ENCODE measurements at places on chromosomes 16 and 17. TPM values are rescaled to one million over a fixed set of nuclear protein-coding genes. Genes with fewer than 3 reads are reported as not detected.
A peak's percentile ranks its signal among the peaks of the same experiment; 100 is the strongest.

DNA sequence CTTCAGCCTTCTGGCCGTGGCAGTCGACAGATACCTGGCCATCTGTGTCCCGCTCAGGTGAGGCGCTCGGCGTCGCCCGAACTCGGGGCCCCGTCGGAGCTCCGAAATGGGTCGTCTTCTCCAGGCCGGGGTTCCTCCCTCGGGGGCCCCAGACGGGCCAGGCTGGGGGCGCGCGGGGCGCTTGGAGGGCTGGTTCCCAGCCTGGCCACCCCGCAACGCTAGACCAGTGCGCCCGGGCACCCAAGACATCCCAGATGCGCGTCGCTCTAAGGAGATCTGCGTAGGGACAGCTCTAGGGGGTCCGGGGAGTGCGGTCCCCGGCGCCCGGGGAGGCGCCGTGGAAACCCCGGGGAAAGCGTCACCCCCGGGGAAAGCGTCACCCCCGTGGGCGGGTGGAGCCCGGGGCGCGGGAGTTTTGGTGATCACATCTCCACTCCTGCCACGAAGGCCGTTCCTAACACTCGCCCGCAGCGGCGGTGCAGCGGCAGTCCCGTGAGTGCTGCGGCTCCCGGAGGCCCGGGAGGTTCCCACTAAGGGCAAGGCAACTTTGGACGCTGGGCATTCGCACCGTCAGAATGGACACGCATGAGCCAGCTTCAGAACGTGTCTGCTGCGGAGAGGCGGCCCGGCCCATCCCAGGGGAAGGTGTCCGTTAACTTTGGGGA, 729 bp downstream of the ADORA2B start:
- no peak for DNase-seq

DNA sequence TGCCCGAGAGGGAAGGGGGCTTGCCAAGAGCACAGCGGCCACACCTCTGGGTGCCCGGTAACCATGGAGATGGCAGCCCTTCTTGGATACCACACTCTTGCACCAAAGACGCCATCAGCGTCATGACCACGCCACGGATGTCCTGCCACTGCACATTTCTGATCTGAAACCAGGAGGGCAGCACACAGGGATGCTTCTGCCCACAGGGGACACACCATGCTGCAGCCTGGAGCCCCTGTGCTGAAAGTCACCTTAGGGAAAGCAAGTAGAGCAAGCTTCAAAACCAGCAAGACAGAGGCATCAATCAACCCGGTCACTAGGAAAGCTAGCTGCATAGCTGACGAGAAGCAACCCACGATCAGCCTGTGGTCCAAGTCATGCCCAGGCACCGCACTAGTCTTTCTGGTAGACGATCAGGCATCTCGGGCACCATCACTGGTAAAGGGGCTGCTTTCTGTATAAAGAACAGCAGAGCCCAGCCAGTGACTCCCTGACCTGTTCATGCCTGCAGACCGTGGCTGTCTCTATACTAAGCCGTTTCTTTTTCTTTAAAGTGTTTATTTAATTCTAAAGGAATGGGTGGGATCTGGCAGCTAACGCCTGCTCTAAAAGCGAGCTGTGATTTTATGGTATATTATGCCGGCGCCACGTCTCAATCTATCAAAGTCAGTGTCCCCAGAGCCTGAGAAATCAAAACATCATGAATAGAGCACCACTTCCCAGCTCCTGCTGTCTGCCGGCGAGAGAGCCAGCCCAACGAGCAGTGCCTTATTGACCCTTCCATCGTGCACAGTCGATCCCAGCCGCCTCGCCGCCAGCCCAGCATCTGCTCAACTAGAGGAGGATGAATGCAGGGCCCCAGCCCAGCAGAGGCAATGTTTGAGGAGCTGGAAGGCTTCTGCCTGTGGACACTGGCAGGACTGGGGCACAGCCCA, 244.7 kb downstream of the RBFOX3 start:
- DNase-seq, result no peak

GRCh38 chr17:36877771-36878170, 59.5 kb upstream of the LHX1 start:
- no peak for DNase-seq

DNA sequence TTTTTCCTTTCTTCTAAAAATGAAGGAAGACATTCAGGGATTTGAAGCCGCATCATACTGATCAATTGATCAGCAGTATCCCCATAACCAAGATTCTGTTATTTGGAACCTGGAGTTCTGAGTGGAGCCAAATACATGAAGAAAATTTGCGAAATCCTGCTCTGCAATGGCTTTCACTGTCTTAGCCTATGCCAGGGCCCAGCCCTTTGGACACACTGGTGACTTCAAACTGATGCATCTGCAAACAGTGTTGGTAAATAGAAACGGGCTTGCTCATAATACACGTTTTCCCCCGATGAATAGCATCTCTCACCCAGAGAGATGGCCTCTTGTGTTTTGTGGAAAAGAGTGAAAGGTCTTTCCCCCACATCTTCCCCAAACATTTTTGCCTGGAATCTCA, 87.6 kb upstream of the TOX3 start:
- no peak for DNase-seq

DNA sequence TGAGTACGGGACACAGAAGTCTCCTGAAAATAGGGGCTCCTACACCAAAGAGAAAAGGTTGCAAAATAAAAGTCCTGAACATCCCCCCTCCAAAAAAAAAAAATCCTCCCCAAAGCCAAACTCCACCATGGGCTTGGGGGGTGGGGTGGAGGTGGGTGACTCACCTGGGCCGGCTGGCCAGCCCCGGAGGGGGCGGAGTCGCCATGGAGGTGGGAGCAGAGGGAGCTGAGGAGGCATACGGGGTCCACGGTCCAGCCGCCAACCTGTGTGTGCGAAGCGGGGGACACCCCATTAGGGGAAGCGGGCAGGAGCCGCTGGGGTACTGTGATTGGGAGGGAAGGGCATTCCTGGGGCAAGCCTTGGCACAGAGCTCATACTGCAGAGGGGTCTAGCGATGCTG, 31.0 kb downstream of the SRCIN1 start:
- DNase-seq, result no peak

DNA sequence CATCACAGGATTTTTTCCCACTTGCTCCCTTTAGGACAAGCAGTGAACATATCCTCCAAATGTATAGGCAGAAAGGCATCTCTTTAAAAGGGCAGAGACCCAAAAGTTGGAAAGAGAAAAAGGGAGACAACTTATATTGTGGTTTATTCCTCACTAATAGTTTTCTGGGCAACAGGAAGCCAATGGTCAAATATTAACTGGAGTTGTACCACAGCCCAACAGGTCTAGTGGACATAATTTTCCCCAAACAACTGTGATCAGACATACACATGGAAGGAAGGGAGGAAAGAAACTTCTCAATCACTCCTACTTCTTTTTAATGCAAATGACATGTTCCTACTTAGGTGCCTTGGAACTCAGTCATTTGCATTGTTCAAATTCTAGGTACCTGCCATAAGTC, 78.4 kb downstream of the SOX9 start:
- no peak for DNase-seq

GRCh38 chr17:74861662-74862107, 2.0 kb upstream of the GRIN2C start:
- DNase-seq, result no peak

The HLF gene
- total RNA-seq, result 2.4 TPM

- DNase-seq, result no peak
Measured at GRCh38 chr17:48373130-48373830, 56.7 kb downstream of the SKAP1 start.

DNA sequence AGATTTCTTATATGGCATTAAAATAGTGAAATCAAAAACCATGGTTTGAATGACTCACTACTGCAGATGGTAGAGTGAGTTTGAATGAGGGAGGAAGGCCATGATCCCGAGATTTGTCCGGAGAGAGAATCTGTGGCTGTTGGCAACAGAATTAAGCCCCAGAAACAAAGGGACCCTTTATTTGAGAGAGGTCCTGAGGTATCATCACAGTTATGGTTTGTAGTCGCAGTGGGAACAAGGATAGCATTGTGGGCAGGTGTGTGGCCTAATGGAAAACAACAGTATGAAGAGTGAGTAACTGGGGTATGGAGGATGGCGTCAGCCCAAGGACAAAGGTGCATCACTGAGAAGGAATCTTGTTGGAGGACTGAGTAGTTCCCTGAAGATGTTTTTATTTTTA, 8.5 kb upstream of the ZFP3 start:
- DNase-seq, result peak; percentile 39

The KRTAP4-1 gene
- total RNA-seq, result not detected

The SDR42E1 gene
- total RNA-seq, result 1.1 TPM

The SULT1A2 gene
- total RNA-seq, result not detected

The TNFSF13 gene
- total RNA-seq, result 0.41 TPM

The NEUROD2 gene
- 0.20 TPM for total RNA-seq

- no peak for DNase-seq
Measured at GRCh38 chr16:2902337-2903130, 9.2 kb upstream of the FLYWCH1 start.

DNA sequence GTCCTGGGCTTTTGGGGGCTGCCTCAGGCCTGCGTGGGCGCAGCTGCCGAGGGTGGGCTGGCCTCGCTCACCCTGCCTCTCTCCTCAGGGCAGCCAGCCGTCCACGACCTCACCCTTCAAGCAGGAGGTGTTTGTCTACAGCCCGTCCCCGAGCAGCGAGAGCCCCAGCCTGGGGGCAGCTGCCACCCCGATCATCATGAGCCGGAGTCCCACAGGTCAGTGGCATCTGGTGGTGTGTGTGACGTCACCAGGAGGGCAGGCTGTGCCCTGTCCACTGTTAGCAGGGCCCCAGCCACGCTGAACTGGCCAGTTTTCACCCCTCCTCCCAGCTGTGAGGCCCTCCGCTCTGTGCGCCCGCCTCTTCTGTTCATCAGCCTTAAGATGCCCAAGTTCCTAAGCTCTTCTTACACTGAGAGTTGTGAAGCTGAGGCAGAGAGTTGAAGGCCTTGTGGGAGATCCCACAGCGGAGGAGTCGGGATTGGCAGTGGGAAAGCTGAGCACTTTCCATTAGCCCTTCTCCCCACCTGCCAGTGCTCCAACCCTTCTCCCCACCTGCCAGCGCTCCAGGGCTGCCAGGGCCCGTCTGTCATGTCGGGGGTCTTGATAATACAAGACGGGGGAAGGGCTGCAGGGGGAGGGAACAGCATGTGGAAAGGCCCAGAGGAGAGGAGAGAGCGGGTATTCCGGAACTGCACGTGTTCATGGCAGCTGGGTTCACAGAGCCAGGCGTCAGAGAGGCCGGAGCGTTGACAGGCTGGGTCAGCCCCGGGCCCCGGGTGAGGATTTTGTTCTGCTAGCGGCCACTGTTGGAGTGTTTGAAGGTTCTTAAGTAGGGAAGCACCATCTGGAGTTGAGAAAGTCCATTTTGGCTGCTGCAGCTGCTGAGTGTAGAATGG, 36.3 kb downstream of the OR1D5 start:
- DNase-seq, result no peak

- peak; percentile 89 for DNase-seq
Measured at GRCh38 chr17:63675607-63676546, 24.0 kb downstream of the LIMD2 start.

GRCh38 chr17:13030056-13030455, 12.2 kb upstream of the ELAC2 start:
- no peak for DNase-seq

DNA sequence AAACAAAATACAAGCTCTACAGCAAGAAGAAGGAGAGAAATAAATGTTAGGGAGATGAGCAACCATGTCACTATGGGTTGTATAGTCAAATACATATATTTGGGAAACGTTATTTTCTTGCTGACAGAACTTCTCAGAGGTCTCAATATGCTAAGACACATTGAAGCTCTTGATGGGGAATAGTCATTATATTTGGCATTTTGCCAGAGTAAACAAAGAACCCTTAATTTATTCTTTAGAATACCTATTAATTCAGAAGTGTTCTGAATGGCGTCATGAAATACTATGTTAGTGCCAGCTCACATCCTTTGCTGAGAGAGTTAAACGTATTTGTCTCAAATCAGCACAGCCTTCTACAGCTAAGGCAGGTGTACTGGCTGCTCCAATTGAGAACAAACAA, 458.9 kb downstream of the CDH13 start:
- no peak for DNase-seq

- DNase-seq, result no peak
Measured at GRCh38 chr17:77640916-77641605, 317.4 kb upstream of the TNRC6C start.

DNA sequence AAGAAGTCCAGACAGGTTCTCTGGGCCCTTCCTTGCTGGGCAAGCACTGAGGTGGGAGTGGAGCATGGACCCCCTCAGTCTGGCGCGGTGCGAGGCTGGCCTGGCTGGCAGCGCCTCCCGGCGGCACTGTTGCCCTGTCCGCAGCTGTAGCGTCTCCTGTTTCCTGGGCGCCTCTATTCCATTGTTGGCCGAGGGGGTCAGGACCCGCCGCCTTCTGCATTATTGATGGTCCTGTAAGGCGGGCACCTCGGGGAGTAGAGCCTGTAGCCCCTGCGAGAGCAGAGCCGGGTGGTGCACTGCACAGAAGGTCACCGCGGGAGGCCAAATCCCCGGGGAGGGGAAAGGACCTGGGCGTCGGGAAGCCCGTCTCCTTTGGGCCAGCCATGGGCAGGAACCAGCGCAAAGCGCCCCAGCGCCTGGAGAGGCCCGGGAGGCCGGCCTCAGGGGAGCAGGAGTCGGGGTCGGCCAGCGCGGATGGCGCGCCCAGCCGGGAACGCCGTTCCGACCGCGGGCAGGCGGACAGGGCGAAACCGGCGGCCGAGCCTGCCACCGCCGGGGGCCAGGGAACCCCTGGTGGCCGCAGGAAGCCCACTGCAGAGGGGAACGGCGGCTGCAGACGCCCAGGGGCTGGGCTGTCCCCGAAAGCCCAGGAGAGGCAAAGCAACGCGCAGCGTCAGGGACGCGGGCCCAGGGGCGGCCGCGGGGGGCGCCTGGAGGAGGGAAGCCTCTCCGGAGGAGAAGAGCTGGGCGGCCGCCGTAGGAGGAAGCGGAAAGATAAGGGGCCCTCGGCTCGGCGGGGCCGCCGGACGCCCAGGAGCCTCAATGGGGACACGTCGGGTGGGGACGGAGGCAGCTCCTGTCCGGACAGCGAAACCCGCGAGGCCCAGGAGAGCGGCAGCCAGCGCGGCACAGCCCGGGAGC, at the start of gene MYO15B:
TSS of gene MYO15B (plus strand) at position 126 of the 921 bp plus-strand sequence. CDS start at position 384, 258 bp downstream.
- DNase-seq, result no peak
